ENCODE measurements at places on chromosomes 6 and 20. TPM values are rescaled to one million over a fixed set of nuclear protein-coding genes. Genes with fewer than 3 reads are reported as not detected.

GRCh38 chr6:14620522-14620921 lies 502.9 kb downstream of the CD83 start:
- no peak for DNase-seq

GRCh38 chr6:43248791-43249190 lies 5.5 kb downstream of the TTBK1 start:
- no peak for DNase-seq

GRCh38 chr6:32742374-32742773 lies 1.2 kb downstream of the HLA-DQA2 start:
- no peak for DNase-seq

- no peak for DNase-seq
Observed at GRCh38 chr20:57581202-57582028, 20.5 kb downstream of the PCK1 start.

- no peak for DNase-seq
Observed at GRCh38 chr20:36238760-36239159, 2.5 kb downstream of the AAR2 start.

DNA sequence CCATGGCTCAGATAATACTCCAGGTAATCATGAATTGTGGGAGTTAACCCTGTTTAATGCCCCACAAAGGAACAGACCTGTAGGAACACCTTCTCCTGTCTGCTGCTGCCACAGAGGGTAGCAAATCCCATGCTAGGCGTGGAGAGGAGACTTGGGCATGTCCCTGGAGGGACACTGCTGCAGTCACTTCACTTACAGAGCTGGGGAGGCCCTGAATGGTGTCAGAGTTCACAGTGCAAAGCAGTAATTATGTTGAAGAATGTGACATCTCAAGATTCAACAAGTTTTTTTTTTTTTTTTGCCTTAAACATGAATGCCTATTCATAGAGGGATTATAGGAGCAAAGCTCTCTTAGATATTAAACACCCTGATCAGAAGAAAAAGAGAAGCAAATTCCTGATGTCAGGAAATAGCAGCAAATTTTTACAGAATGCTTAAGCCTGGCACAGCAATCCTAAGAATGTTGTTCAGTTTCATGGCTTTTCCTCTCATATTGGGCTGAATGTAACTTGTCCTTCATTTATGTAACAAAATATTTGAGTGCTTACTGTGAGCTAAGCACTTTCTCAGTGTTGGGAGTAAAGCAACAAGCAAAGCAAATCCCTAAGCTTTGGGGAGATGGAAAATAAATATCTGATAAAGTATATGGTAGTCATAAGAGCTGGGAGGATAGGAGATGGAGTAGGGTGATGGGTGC lies 45.0 kb downstream of the CARMIL1 start:
- DNase-seq, result no peak

DNA sequence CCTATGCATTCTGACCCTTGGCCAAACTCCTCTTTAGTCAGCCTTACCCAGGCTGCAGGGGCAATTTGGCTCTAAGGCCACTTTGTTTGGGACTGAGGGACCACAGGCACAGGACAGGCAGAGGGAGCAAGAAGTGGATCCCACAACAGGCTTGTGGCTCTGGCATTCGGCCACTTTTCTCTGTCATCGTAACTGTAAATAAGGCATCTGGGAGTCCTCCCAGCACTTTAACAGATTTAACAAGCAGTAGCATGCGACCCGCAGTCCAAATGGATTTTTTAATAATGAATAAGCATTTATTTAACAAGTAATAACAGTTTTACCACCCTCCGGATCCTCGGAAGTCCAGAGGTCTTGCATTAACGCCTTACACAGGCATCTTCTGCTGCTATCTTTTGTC lies 16.1 kb upstream of the CDH22 start:
- DNase-seq, result no peak

DNA sequence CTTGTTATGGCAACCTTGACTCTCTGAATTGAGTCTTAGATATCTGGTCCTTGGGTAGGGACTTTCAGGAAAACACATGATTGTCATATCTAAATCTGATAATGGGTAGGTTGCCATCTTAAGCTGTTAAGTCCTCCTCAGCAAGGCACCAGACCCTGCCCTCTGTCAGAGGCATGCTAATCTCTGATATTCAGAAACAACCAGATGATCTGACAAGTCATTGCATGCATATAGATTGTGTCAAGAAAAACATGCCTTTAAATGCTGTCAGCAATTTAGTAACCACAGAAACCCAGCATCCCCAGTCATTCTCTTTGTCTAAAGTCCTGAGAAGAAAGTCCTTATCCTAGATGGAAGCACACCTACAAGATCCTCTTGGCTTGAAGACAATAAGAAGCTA lies 149.1 kb downstream of the EDN1 start:
- DNase-seq, result no peak

GRCh38 chr6:3893487-3893886 lies 44.3 kb downstream of the FAM50B start:
- no peak for DNase-seq

The CCDC170 gene
- not detected for polyA plus RNA-seq

Data from naive thymus-derived CD4-positive, alpha-beta T cell (primary cell).